Mesenteric fat pad (tissue), 1 donor: ENCODE measurements at places on chromosomes 5 and 9.

DNA sequence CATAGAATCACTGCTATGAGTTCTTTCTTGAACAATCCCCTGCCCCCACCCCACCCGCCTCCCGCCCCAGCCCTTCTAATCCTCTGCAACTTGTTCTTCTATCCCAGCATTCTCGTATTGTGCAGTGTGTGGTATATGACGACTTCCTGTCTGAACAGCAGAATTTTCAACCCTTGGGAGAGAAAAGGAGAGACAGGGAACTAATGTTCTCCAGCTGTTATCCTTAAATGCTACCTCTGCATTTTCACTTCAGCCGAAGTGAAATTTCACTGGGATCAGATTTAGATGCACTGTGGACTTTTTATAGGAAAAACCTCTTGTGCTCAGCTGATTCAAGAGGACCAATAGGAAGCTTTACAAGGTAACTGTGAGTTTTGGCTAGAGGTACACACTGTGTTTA, 2.2 kb downstream of the FBXL7 start:
- DNase-seq = no peak

DNA sequence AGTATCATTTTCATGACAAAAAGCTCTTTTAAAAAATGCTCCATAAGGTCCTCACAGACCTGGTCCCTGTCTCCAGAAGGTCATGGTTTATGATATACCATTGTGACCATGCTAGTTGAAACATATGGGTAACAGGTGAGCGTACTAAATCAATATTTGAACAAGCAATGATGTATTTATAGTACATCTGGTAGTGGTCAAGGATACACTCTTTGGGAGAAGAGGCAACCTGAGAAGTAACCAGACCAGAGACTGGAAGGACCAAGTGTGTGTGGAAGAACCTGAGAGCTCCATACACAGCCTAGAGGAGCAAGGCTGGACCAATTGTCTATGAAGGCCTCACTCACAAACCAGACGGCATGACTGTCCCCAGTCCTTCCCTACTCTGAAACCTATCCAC, 55.1 kb downstream of the LHFPL2 start:
- no peak for DNase-seq

DNA sequence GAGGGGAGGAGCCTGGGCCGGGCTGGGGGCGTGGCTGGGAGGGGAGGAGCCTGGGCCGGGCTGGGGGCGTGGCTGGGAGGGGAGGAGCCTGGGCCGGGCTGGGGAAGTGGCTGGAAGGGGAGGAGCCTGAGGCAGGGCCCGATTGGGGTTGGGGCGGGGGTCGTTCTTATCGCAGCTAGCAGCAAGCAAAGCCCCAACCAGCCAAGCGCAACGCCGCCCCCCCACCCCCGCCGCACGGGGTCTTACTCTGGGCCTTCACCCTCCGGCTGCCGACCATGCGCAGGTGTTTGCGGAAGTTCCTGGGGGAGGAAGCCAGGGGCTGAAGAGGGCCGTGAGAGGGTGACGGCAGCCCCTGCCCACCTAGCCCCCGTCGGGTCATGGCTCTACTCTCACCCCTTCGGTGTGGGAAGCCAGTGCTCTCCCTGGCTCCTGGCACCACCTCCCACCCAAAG, 5.0 kb downstream of the NSMF start:
- DNase-seq = no peak

DNA sequence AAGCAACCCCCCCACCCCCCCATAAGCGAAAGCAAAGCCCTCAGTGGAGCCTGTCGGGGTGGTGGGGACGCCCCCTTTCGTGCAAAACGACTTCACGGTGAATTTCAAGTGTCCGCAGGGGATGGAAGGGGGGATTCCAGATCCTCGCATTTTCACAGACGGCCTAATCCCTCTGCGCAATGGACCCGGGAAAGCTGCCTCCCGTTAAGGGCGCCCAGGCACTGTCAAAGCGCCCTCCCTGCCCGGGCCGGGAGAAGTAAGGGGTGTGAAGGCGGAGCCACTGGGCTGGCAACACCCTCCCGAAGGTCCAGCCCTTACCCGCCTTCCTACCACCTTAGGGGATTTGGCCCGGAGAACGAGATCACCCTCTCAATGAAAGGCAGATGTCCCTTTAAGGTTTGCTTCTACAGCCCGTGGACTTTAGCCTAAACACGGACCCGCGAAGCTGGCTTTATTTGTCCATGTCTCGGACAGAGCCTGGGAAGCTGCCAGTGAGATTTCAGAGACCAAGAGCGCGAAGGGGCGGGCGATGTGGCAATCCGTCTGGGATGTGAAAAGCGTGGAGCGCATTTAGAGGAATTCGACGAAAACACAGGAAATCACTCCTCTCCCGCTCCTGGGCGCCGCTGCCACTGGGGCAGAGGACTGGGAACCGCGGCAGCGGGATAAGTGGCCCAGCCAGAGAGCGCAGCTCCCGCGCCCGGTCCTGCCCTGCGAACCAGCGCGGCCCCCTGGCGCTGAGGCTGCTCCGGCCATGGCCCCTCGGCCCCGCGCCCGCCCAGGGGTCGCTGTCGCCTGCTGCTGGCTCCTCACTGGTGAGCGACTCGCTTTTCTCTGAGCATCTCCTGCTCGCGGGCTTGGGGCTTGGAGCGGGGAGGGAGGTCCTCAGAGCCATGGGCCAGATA, at the start of the genes ITGA1 and PELO:
Gene ITGA1, plus strand, starts transcription at position 317 of the 905 bp plus-strand sequence. Its CDS starts 438 bp downstream, at position 755.
Gene PELO, plus strand, starts transcription at position 317 of the 905 bp plus-strand sequence. CDS start 12,479 bp downstream, outside the sequence.
- DNase-seq = peak; percentile 92

- no peak for DNase-seq
Observed at GRCh38 chr9:33263131-33264002, 1.1 kb downstream of the BAG1 start.

DNA sequence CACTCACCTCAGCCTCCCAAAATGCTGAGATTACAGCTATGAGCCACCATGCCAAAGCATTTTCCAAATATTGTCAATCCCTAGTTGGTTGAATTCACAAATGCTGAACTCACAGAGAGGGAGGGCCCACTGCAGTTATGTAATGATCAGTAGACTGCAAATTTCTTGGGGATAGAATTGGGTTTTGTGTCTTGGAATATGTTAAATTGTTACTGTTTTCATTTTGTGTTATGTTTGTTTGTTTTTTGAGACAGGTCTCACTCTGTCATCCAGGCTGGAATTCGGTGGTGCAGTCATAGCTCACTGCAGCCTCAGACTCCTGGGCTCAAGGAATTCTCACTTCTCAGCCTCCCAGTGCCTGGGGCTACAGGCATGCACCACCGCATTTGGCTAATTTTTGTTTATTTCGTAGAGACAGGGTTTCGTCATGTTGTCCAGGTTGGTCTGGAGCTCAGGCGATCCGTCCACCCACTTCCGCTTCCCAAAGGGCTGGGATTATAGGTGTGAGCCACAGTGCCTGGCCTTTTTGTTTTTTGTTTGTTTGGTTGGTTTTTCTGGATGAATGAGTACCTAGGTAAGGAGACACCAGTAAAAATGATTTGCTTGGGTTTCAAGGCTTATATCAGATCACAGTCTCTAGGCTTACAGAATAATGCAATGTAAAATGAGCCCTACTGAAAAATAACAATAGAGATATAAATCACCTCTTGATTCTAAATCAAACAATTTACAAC, 31.5 kb upstream of the LMNB1 start:
- no peak for DNase-seq

DNA sequence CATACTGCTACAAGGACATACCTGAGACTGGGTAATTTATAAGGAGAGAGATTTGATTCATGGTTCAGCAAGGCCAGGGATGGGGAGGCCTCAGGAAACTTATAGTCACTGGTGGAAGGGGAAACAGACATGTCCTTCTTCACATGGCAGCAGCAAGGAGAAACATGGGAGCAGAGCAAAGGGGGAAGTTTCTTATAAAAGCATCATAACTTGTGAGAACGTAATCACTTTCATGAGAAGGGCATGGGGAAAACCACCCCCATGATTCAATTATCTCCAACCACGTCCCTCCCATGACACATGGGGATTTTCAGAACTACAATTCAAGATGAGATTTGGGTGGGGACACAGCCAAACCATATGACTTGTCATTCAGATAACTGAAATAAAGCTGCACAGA, 100.9 kb downstream of the ST8SIA4 start:
- DNase-seq = no peak

GRCh38 chr5:58016877-58017276, 443.0 kb downstream of the PLK2 start:
- no peak for DNase-seq

DNA sequence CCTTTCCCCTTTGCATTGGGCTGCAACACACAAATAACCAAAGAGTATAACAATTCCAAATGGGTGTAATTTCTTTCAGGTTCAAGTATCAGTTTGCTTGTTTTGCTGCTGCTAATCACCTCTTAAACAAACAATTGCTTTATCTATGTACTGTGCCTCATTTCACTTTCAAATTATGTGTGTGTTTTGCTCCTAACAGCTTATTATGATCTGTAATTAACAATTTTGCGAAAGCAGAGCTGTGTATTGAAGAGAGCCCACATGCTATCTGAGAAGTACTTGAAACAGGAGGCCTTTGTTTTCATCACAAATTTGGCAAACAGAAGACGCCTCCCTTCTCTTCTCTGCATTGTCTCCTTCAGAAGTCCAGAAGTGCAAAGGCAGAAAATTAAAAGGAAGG, 312.0 kb downstream of the TLE1 start:
- no peak for DNase-seq

DNA sequence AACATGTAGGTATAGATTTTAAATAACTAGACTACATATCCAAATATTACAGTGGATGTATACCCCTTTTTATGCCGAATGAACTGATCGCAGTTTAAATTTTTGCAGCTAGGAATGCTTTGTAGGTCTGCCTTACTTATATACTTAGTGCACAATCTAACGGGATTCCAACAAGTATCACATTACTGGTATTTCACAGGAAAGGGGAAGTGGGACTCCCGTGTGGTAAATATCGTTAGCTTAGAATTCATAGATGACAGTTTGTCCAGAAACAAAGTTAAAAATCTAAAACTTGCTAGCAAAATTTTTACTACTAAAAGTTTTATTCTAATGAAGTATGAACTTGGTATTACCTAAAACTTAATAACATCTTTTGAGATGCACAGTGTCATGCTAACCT, 193.5 kb upstream of the TLX3 start:
- no peak for DNase-seq

- no peak for DNase-seq
Observed at GRCh38 chr9:132216861-132217619, 55.2 kb downstream of the NTNG2 start.
